HAP-1 (cell line): ENCODE measurements at places on chromosomes 1 and 21.
A peak's percentile ranks its signal among the peaks of the same experiment; 100 is the strongest.

DNA sequence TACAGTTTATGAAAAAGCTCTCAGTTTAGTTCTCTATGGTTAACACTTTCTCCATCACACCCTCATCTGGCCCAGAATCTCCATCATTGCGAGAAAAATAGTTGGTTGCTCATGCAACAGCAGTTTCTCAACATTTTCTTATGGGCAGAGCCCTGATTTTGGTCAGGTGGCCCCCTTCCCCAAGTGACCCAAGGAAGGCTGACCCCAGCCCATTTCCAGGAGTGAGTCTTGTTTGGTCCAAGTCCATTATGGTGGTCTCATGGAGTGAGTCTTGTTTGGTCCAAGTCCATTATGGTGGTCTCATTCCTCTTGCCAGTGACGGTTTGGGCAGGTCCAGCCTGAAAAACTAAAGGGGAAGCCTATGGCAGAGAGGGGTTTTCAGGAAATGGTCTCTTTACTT, 1.5 kb upstream of the TRIM62 start:
- DNase-seq = no peak

DNA sequence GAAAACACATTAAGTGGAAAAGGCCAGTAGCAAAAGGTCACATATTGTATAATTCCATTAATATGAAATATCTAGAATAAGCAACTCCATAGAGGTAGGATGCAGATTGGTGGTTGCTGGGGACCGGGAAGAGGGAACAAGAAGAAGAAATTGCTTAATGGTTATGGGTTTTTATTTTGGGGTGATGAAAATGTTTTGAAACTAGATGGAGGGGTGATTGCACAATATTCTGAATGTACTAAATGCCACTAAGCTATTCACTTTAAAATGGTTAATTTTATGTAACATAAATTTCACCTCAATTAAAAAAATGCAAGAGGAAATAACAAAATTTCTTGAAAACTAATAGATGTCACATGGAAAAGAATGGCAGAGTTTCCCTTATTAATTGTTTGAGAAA, 6.7 kb downstream of the KIAA0040 start:
- no peak for DNase-seq

GRCh38 chr1:81954534-81955020, 153.8 kb downstream of the ADGRL2 start:
- no peak for DNase-seq

DNA sequence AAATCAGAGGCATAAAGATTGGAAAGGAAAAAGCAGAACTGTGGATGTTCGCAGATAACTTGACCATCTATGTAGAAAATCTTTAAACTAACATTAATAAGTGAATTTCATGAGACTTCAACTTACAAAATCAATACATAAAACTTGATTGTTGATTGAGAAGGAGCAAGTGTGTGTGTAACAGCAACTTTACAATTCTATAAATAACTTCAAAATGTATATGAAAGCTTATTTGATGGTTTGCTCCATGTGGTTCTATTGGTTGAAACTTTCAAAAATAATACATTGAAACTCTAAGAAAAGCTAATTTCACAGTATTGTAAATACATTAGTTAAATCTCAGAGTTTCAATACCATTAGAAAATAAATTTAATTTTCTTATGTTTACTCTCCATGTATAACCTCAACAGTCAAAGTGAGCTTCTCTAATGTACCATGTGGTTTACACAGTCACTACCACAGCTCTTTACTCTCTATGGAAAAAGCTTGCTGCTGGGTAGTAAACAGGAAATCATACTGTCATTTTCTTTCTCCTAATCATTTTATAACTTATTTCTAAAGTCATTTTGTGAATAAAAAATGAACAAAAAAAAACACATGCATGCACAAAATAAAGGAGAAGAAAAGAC, 12.0 kb downstream of the AKT3 start:
- no peak for DNase-seq

DNA sequence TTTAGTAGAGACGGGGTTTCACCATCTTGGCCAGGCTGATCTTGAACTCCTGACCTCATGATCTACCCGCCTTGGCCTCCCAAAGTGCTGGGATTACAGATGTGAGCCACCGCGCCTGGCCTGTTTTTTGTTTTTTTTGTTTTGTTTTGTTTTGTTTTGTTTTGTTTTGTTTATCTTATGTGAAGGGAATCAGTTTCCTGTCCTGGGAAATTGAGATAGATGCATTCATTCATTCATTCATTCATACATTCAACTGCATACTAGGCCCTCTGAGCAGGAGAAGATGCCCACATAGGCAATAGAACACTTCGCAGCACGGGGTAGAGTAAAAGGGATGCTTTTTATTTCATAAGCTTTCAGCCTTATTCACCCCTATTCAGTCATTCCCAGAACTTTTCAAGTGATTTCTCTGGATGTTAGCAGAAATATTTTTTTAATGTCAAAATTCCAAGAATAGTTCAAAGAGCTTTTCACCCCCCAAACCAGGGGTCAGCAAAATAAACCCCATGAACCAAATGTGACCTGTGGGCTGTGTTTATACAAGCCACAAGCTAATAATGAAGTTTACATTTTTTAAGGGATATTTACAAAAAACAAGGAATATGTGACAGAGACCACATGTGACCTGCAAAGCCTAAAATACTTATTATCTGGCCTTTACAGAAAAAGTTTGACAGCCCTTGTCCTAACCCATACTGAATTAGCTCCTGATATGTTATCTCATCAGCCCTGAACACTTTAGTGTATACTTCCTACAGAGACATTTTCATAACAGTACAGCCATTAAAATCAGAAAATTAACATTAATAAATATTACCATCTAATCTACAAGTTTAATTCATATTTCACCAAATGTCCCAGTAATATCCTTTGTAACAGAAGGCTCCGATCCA, 127.1 kb downstream of the MAST2 start:
- no peak for DNase-seq

DNA sequence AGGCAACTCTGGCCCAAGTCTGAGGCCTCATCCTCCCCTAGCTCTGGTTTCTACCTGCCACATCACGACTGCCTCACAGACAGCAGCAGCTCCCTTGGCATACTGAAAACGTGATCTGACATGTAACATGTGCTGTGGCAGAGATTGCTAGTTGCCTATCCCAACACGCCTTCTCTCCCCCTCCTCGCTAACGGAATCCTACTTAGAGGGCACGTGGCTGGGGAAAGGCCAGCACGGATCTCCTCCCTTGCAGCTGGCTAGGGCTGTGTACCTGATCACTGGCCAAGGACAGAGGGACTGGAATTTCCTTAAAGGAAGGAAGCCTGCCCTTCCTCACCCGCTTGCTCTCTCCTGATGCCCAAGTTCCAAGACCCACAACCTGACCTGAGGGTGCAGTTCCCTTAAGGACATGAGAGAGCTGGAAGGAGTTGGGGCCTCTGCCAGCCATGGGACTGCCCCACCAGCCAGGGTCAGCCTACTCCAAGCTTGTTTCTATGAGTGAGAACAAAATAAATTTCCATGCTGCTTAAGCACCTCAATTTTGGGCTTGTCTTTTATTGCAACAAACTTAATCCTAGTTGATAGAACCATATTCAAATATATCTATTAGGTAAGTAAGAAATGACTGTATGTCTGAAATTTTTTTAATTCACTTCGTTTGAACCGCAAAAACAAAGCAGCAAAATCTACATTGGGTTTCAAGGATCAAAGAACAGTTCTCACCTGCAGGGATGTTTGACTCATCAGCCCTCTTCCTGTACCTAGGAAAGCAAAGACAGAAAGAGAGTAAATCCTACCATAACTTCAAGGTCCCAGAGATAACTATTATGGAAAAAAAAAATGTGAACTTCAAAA, 7.2 kb downstream of the SETD4 start:
- no peak for DNase-seq

- peak; percentile 95 for DNase-seq
Observed at GRCh38 chr1:241640149-241640866, at the start of the genes CHML and OPN3. Gene CHML, minus strand, starts transcription at chr1:241640369. Its CDS starts 4,603 bp downstream, at chr1:241635766. Gene OPN3, minus strand, starts transcription at chr1:241640369. Its CDS starts 115 bp downstream, at chr1:241640254.

DNA sequence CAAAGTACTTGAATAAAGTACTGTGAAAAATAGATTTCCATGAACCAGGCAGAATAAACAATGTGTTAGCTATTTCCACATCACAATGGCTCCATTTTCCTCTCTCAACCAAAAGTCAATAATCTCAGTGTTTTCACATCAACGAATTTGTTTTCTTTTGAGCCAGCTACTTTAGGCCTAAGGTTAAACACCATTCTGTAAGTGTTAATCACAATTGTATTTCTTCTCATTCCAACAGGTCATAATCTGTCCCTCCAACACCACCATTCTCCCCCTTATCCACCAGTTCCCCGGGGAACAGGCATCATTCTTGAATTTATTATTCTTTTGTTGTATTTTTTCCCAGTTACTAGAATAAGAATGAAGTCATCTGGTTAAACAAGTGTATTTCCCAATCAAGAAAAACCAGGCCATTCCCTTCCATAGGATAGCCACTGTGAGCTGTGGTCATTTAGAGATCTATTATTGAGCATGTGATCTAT, 66.2 kb upstream of the PALMD start:
- no peak for DNase-seq

- DNase-seq = no peak
Observed at GRCh38 chr1:78048446-78048845, 2.7 kb downstream of the GIPC2 start.

- DNase-seq = no peak
Observed at GRCh38 chr1:58363585-58363984, 182.9 kb downstream of the OMA1 start.

GRCh38 chr1:48469616-48470480, 2.2 kb downstream of the SPATA6 start:
- DNase-seq = no peak

GRCh38 chr1:63327417-63328054, 5.2 kb downstream of the FOXD3 start:
- DNase-seq = peak; percentile 90

DNA sequence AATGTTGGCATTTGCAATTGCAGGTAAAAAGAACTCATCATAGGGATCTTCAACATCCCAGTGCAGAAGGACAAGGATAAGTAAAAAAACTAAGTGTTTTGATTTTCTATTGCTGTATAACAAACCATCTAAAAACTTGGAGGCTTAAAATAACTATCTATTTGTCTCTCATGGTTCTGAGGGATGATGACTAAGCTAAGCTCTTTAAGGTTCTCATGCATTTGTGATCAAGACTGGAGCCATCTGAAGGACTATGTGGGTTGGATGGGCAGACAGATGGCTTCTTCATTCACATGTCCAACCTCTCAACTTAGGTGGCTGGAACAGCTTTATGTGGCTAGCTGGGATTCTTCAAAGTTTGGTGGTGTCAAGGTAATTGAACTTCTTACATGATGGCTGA, 51.5 kb downstream of the RPL5 start:
- DNase-seq = no peak

DNA sequence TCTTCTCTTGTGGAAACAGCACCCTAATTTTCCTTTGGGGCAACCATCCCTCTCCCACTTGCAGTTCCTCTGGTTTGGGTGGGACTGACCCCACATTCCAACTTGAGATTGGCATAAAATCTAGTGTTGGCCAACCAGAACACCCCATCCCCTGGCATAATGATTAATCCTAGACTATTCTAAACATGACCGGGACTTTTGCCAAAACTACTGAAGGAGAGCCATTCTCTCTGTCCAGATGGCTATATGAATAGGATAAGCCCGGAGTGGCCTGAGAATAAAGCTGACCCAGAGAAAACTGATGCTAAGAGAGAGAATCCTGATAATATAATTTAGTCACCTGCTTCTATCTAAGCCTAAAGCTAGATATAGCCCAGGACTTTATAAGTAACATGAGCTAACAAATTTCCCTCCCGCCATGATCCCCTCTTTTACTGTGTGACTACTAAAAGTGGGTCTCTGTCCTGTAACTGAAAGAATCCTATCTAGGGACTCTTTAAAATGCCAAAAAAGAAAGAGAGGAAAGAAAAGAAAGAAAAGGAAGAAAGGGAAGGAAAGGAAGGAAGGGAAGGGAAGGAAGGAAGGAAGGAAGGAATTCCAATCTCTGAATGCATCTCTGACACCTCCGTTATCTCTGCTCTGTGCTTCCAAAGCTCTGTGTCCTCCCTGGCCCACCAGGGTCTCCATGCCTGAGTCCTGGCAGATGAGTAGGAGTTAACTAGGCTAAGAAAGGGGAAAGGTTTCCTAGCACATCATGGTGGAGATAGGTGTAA, 28.0 kb upstream of the NRDC start:
- no peak for DNase-seq

GRCh38 chr1:206469933-206470691, at the start of gene IKBKE:
Gene IKBKE, plus strand, starts transcription at chr1:206470476. Its CDS starts 2,752 bp downstream, at chr1:206473228.
- peak; percentile 21 for DNase-seq

GRCh38 chr1:234874291-234875288, 254.0 kb downstream of the TOMM20 start:
- DNase-seq = no peak

GRCh38 chr1:15153184-15153841, at the start of gene TMEM51:
Gene TMEM51, plus strand, starts transcription at chr1:15153747. Its CDS starts 61,341 bp downstream, at chr1:15215088.
- peak; percentile 89 for DNase-seq

GRCh38 chr1:156102633-156103511, 11.6 kb upstream of the LMNA start:
- no peak for DNase-seq

DNA sequence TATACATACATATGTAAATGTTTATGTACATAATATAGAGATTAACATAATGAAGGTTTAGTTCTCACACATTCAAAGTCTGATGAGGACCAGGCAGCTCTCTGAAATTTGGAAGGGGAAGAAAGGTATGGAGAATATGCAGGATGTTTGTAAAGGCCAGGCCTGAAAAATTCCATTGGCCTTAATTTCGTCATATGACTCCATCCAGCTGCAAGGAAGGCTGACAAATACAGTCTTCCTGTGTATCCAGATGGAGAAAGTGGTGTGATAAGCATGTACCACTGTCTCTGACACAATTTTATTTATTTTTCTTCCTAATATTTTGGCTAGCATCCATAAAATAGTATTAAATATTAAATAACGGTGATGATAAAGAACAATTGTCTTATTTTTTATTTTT, 6.3 kb upstream of the SGIP1 start:
- DNase-seq = no peak

DNA sequence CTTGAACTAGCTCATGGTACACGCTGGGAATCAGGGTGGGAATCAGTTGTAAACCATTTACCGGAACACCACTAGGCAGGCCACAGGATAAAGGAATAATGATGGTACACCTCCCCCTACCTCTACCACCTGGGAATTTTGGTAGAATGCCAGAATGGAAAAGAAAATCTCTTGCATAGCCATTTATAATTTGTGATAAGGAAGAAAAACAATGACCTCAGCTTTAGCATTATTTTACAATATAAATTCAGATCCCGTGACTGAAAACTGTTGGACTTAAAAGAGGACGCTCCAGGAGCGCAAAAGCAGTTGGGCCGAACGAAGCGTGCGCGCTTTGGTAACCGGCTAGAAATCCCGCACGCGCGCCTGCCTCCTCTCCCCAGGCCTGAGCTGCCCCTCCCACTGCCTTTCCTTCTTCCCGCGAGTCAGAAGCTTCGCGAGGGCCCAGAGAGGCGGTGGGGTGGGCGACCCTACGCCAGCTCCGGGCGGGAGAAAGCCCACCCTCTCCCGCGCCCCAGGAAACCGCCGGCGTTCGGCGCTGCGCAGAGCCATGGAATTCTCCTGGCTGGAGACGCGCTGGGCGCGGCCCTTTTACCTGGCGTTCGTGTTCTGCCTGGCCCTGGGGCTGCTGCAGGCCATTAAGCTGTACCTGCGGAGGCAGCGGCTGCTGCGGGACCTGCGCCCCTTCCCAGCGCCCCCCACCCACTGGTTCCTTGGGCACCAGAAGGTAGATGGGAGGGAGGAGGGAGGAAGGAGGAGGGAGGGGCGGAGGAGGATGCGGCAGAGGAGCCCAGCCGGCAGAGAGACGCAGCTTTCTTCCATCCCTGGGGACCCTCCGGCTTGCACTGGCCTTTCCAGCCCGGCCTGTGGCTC, at the start of gene CYP4X1:
TSS of gene CYP4X1 (plus strand) at position 402 of the 873 bp plus-strand sequence. CDS start at position 551, 149 bp downstream.
- DNase-seq = no peak

GRCh38 chr1:18326211-18326897, 154.4 kb upstream of the KLHDC7A start:
- DNase-seq = no peak

GRCh38 chr1:73366734-73367413, 831.1 kb downstream of the LRRIQ3 start:
- DNase-seq = no peak
